ENCODE measurements at places on chromosomes 6 and 20. TPM values are rescaled to one million over a fixed set of nuclear protein-coding genes. Genes with fewer than 3 reads are reported as not detected.

Gene PRR18
- polyA plus RNA-seq = 0.09 TPM

Gene C6orf132
- 4.8 TPM for polyA plus RNA-seq

Gene HLA-DMB
- polyA plus RNA-seq = 71.0 TPM

Gene ECT2L
- polyA plus RNA-seq = 0.43 TPM

Gene GJA10
- polyA plus RNA-seq = not detected

Gene SF3B5
- polyA plus RNA-seq = 176 TPM

Gene ZBTB46
- polyA plus RNA-seq = 3.7 TPM

Gene COL9A1
- polyA plus RNA-seq = 0.32 TPM

Gene HSPA12B
- polyA plus RNA-seq = 2.3 TPM

Gene SLC22A2
- polyA plus RNA-seq = 0.39 TPM

Gene SIRPG
- polyA plus RNA-seq = 51.0 TPM

Gene B3GAT2
- polyA plus RNA-seq = 0.46 TPM

Gene CGAS
- 4.7 TPM for polyA plus RNA-seq

Gene APOM
- polyA plus RNA-seq = 9.1 TPM

Gene HSPA1L
- polyA plus RNA-seq = 2.4 TPM

Gene HUS1B
- polyA plus RNA-seq = 0.37 TPM

Gene WFDC5
- polyA plus RNA-seq = 6.1 TPM

Gene DNAH8
- polyA plus RNA-seq = 0.11 TPM

Gene FAM83C
- polyA plus RNA-seq = 0.14 TPM

Gene ELOVL2
- 0.91 TPM for polyA plus RNA-seq

Gene SRSF12
- polyA plus RNA-seq = 1.2 TPM

Gene PRDM13
- under 0.01 TPM for polyA plus RNA-seq

Gene FOXQ1
- 6.3 TPM for polyA plus RNA-seq

Gene ZNF165
- polyA plus RNA-seq = 1.6 TPM

Gene TMEM74B
- polyA plus RNA-seq = 1.3 TPM

Gene FAM162B
- 1.9 TPM for polyA plus RNA-seq

Gene FAM217B
- 10.7 TPM for polyA plus RNA-seq

Gene ARHGAP40
- 1.8 TPM for polyA plus RNA-seq

Gene RAMACL
- 0.30 TPM for polyA plus RNA-seq

Gene HTR1E
- not detected for polyA plus RNA-seq

Gene ANKRD6
- polyA plus RNA-seq = 12.3 TPM

Gene ZNF391
- polyA plus RNA-seq = 1.7 TPM

Gene SLC17A3
- polyA plus RNA-seq = 0.09 TPM

All from thymus (tissue), 14 donors.